NCI-H2081 treated with DMSO at 0.1 percent for 48 hours (cell line): ENCODE measurements at places on chromosomes 4 and X.

DNA sequence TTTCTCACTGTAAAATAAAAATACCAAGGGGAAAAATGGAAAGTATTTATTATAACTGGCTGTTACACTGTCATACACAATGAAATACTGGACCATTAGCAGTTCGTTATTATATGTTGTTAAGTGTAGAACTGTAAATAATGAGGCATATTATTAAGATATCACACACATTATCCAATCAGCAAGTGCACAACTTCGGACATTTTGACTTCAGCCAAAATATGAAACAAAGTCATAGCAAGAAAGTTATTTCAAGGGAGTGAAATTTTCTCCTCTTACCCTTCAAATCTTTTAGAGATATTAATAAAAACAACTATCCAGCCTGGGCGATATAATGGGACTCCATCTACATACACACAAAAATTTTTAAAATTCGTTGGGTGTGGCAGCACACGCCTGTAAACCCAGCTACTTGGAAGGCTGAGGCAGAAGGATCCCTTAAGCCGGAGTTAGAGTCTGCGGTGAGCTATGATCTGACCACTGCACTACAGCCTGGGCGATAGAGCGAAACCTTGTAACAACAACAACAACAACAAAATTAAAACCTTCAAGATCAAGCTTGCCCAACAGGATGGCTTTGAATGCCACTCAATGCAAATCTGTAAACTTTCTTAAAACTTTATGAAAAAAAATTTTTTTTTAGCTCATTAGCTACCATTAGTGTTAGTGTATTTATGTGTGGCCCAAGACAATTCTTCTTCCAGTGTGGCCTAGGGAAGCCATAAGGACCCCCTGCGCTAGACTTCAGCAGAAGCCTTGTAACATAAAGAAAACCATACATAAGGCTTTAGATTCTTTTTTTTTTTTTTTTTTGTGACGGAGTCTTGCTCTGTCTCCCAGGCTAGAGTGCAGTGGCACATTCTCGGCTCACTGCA is 1.3 kb upstream of the CISD2 start:
- no peak for DNase-seq

DNA sequence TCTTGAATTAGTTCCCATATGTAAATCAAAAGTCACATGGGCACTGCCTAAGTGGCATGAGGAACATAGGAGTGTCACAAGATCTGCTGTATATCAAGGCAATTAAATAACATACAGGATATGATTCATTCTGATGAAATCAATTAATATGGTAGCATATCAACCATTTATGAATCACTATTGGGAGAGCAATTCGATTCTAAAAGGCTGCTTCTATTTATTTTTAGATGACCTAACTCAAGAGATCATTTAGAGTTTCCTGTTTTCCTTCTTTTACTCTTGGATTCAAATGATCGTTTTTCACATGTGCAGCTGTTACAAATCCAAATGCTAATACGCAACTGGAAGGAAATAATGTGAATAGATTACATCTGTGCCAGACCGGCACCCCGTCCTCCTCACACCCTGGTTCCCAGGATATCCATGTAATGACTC is 81.9 kb downstream of the HCCS start:
- DNase-seq = no peak

DNA sequence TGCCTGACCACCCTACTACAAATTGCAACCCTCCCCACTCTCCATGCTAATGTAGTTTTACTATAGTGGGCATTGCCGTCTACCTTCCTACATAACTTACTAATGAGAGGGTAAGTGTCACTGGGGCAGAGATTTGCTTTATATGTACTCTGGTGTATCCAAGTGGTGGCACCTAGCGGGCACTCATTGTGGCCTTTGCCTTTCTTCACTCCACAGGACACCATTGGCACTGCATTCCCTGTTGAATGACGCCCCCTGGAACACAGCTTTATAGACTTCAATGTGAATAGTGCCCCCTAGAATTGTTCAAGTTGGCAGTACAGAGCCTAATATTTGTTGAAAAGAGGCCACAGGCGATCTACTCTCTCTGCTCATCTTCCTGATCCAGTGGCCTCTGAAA is 215.8 kb downstream of the MID1IP1 start:
- no peak for DNase-seq

- DNase-seq = no peak
These were observed 31.5 kb downstream of the TEC start for GRCh38 chr4:48237996-48238645.

- DNase-seq = no peak
These were observed 9.8 kb upstream of the PCDH18 start for GRCh38 chr4:137541876-137542646.
